ENCODE measurements at places on chromosomes 5 and 9.

GRCh38 chr9:127132921-127133647, 10.6 kb upstream of the ANGPTL2 start:
- no peak for DNase-seq

- DNase-seq = no peak
Measured at GRCh38 chr9:113962396-113962795, 86.3 kb downstream of the ZNF618 start.

DNA sequence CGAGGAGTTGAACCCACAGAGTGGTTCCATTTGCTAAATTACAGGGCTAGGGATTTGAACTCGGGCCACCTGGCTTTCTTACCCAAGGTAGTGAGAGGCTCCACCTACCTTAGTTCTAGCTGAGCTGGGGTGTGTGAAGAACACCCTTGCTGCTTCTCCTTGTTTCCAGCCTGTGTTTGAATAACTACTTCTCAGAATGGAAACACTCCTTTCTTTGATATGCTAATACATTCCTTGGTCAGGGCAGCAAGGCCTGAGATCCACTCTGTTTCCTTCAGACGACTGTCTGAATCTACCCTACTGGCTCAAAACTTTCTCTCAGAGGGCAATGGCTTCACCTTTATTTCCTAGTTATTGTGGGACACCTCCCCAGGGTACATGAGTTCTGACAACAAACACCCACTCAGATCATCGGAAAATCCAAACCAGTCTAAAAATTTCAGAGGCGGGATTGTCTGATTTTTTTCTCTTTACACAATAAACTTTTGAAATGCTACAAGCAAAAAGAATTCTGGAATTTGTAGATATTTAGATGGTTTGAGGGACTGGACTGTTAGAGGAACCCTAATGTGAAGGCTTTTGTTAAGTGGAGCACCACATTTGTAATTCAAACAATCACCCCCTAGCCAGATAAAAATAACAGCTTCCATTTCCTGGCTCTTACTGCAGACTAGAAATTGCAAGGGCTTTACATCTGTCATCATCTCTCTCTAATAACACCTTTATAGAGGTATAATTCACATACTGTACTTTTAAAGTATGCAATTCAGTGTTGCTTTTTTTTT, 4.0 kb upstream of the ATP6V1G1 start:
- DNase-seq = no peak

- DNase-seq = no peak
Measured at GRCh38 chr9:130589754-130590153, 10.4 kb downstream of the FUBP3 start.

GRCh38 chr5:150317048-150318003, 14.6 kb upstream of the ARSI start:
- DNase-seq = no peak

DNA sequence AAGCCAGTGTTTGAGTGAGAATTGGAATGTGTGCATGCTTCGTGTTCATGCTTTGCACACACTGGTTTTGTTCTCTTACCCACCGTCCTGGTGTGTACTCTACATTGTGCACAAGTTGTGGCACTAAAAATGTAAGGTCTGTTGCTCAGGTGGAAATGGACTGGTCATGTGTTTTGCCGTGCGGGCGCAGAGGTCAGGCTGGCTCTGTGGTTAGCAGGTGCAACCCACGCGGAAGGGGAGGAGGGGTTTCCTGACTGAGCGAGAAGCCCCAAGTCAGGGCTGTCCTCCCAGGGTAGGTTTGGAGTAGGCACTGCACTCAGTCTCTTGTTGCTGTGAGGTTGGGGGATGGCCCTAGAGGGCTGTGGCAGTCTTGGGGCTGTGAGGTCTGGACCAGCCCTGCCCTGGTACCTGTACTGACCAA, 86.6 kb downstream of the EHMT1 start:
- no peak for DNase-seq

DNA sequence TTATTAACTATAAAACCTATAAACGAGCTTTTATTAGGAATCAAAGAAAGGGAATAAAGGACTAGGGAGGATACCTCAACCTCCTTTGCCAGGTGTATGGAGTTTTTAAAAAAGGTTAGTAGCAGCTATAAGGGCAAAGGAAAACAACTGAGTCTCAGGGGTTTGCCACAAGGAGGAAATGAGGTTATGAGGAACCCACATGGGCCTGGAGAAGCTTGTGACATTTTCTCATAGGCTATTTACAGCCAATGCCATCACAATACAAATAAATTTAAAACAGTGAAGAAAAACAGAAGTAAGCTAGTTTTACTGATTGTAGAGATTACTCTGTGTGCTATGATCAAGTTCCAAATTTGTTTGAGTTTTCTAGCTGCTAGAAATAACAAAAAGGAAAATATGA, 92.6 kb downstream of the CDKN2A start:
- DNase-seq = no peak

- peak; percentile 47 for DNase-seq
Measured at GRCh38 chr9:110110154-110110553, 97.8 kb downstream of the C9orf152 start.

GRCh38 chr5:16492398-16493140, 27.0 kb upstream of the ZNF622 start:
- DNase-seq = no peak

DNA sequence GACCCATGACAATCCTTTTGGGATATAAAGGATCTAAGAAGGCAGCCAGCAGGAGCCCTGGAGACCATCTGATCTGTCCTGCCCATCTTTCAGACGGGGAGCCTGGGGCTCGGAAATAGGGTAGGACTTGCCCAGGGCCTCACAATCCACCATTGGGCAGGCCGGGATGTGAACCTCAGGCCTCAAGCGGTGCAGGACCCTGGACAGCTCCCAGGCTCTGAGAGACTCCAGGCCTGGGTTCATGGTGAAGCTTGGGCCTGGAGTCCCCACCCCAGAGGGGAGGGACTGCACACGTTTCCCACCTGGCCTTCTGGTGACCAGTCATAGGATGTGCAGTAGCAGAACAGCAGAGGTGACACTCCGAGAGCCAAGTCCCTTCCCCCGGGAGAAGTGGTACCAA, 36.6 kb upstream of the RAPGEF1 start:
- DNase-seq = peak; percentile 75

DNA sequence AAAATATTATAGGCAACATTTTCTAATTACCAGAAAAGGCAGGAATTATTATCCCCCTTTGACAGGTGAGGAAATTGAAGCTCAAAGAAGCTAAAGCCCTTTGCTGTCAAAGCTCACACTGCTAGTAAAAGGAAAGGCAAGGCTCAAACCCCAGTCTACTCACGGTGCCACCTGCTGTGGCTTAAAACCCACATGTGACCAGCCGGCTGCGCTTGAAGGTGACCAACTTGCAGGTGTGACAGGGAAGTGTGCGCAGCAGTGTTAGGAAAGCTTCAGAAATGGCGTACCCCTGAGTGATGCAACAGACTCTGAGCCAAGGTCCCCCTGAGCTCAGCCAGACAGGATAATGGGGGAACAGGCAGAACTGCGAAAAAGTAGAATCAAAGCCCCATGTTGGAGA, 45.2 kb downstream of the PAX5 start:
- peak; percentile 66 for DNase-seq

DNA sequence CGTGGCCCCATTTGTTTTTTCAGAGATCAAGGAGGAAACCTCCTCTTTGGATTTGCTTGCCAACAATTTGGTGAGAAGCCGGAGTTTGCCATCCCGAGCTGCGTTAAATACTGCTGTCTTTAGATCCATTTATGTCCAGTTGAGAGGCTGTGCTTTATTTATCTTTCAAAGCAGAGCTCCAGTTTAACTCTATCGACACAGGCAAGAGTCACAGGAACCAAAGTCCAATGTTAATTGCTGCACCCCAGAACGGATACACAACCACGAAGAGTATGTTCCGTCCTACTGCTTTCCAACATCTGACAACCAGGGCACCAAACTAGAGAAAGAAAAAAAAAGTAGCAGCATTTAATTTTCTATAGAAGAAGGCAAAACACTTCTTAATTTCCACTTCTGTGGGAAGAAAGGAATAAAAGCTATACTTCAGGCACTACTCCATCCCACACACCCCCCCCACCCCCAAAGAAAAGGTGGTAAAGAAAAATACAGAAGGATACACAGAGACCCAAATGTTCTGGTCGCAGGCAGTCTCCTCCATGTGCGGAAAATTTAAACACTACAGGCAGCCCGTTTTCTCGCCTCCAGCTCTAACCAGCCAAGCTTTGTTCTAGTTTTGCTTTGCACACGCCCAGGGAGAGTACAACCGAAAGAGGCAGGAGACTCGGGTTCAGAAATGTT, 1.1 kb downstream of the FEM1C start:
- peak; percentile 84 for DNase-seq

GRCh38 chr5:93191035-93191817, 389.8 kb downstream of the NR2F1-AS1 start:
- no peak for DNase-seq

DNA sequence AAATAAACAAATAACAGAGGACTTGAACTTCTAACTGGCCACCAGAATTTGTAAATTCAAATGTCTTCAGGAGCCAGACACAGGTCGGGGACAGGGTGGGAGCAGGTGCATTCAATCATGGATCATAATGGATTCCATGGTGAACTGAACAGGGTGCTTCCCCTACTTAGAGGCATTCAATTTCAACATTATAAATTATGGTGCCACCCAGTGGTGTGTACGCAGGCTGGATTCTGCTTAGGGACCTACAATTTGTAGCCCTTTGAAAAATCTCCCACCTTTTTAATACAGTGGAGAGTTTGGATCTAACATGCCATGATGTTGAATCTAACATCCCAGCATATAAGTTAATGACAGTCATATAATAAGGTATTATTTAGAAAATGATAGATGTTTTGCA, 22.3 kb downstream of the KLF9 start:
- no peak for DNase-seq

- no peak for DNase-seq
Measured at GRCh38 chr5:177997319-177997670, 1.3 kb upstream of the PROP1 start.

DNA sequence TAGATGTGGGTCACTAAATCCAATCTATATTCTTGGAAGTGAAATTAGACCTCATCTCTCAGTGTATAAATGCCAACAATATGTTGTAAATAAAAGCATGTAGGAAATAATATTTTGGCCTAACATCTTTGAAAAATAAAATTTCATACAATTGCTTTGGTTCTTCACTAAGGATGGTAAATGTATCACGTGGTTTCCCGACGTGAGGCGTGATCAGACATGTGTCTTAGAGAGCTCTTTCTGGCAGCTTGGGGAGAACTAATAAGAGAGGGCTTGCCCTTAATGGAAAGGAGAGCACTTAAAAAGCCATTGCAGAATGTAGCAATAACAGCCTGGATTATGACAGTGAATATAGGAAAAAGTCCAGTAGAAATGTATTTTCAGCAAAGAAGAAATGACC, 602.6 kb downstream of the CDH12 start:
- no peak for DNase-seq

- no peak for DNase-seq
Measured at GRCh38 chr9:135667463-135668001, 4.4 kb downstream of the LCN9 start.

GRCh38 chr5:91101600-91102379, 281.3 kb downstream of the ARRDC3 start:
- peak; percentile 68 for DNase-seq

DNA sequence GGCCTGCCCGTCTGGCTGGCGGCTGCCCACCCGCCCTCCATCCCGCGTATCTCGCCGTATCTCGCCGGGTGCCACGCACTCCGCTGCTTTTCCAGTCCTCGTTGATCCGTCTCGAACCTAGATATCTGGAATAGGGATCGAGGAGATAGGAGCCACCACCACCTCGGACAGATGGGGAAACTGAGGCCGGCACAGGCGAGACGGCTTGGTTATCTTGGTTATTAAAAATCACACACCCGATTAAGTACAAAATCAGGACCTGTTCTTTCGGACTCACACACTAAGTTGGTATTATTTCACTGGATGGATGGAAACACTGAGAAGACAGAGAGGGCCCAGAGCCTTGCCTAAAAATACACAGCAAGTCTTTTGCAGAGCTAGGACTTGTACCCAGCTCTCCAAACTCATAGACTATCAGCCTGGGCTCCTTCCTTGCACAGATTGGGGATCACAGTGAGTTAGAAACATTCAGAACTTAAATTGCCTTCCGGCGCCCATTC, 678 bp downstream of the SLC26A2 start:
- DNase-seq = no peak

GRCh38 chr5:73507062-73507461, 8.8 kb downstream of the BTF3 start:
- DNase-seq = no peak

Measured in RPMI8226 (cell line).